ENCODE measurements at places on chromosomes 3 and 15. TPM values are rescaled to one million over a fixed set of nuclear protein-coding genes. Genes with fewer than 3 reads are reported as not detected.

The CCDC80 gene
- total RNA-seq: not detected

The IL16 gene
- 240 TPM for total RNA-seq

The CD96 gene
- total RNA-seq: 293 TPM

The PIGZ gene
- total RNA-seq: 1.9 TPM

The HHATL gene
- total RNA-seq: not detected

The RRP9 gene
- 29.6 TPM for total RNA-seq

The ITIH1 gene
- not detected for total RNA-seq

The SUCLG2 gene
- 51.7 TPM for total RNA-seq

The CX3CR1 gene
- 0.42 TPM for total RNA-seq

The GOLGA6L9 gene
- 2.1 TPM for total RNA-seq

The IL5RA gene
- total RNA-seq: not detected

The NPAP1 gene
- total RNA-seq: not detected

The SLC9C1 gene
- total RNA-seq: not detected

The DPPA2 gene
- not detected for total RNA-seq

The NSMCE3 gene
- 8.7 TPM for total RNA-seq

The FOXB1 gene
- total RNA-seq: 0.50 TPM

The LRRC2 gene
- total RNA-seq: 0.11 TPM

The ISL2 gene
- total RNA-seq: 0.37 TPM

The SEMA5B gene
- total RNA-seq: not detected

The MRAS gene
- total RNA-seq: not detected

The SH2D7 gene
- total RNA-seq: 0.31 TPM

The GPR62 gene
- not detected for total RNA-seq

The EEFSEC gene
- 23.1 TPM for total RNA-seq

The GOLGA6B gene
- total RNA-seq: not detected

The RPP14 gene
- total RNA-seq: 15.1 TPM

The SLC7A14 gene
- total RNA-seq: not detected

The CPLX3 gene
- not detected for total RNA-seq

The ZNF774 gene
- total RNA-seq: 0.60 TPM

The GHSR gene
- not detected for total RNA-seq

The OCA2 gene
- not detected for total RNA-seq

The DUOXA1 gene
- not detected for total RNA-seq

The HTD2 gene
- 8.1 TPM for total RNA-seq

The TRPM1 gene
- not detected for total RNA-seq

The CDHR4 gene
- total RNA-seq: not detected

Measured in activated CD8-positive, alpha-beta T cell treated with anti-CD3 and anti-CD28 coated beads, Interleukin-2, amount 10 ng/mL, durations not matched to agents 7 days and 5 days (primary cell).